ENCODE measurements at places on chromosomes 2 and 18.

GRCh38 chr2:75892490-75892889 lies 181.8 kb upstream of the GCFC2 start:
- DNase-seq, result no peak

- DNase-seq, result no peak
These were observed 34.9 kb downstream of the HDAC4 start for GRCh38 chr2:239365782-239366435.

DNA sequence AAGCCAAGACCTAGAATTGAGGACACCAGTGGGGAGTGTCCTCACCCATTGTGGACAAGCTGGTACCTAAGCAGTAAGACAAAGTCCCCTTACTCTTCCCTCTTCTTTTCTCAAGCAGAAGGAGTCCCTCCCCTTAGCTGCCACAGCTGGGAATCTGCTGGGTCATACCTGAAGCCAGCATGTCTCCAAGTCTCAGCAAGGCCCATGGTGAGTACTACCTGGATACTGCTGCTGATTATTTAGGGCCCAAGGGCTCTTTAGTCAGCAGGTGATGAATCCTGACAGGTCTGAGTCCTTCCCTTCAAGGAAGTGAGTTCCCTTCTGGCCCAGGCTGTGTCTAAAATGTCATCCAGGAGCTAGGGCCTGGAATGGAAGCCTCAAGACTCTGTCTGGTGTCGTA lies 198.6 kb upstream of the STK17B start:
- no peak for DNase-seq

DNA sequence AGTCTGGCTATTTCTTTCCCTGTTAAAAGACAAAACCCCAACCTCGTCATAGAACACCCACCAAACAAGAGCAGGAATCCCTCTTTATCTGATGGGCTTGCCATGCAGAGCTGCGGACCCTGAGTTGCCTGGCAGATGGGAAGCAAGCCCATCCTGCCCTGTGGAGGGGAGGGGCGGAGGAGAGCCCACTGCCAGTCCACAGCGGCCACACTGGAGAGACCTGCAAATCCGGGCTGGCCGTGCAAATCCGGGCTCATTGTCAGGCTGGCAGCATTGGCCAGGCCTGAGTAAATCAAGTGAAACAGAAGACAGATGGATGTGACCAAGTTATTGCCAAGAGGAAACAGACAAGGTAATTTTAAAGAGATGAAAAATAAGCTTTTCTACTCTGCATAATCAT lies 22.0 kb downstream of the MYL12B start:
- no peak for DNase-seq

GRCh38 chr18:45373286-45373880 lies 241.9 kb upstream of the SLC14A2 start:
- no peak for DNase-seq

DNA sequence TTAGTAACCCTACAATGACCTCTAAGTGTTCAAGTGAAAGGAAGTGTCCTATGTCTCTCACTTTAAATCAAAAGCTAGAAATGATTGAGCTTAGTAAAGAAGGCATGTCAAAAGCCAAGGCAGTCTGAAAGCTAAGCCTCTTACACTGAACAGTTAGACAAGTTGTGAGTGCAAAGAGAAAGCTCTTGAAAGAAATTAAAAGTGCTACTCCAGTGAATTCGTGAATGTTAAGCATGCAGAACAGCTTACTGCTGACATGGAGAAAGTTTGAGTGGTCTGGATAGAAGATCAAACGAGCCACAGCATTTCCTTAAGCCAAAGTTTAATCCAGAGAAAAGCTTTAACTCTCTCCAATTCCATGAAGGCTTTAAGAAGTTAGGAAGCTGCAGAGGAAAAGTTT lies 373.7 kb downstream of the NR4A2 start:
- DNase-seq, result no peak

DNA sequence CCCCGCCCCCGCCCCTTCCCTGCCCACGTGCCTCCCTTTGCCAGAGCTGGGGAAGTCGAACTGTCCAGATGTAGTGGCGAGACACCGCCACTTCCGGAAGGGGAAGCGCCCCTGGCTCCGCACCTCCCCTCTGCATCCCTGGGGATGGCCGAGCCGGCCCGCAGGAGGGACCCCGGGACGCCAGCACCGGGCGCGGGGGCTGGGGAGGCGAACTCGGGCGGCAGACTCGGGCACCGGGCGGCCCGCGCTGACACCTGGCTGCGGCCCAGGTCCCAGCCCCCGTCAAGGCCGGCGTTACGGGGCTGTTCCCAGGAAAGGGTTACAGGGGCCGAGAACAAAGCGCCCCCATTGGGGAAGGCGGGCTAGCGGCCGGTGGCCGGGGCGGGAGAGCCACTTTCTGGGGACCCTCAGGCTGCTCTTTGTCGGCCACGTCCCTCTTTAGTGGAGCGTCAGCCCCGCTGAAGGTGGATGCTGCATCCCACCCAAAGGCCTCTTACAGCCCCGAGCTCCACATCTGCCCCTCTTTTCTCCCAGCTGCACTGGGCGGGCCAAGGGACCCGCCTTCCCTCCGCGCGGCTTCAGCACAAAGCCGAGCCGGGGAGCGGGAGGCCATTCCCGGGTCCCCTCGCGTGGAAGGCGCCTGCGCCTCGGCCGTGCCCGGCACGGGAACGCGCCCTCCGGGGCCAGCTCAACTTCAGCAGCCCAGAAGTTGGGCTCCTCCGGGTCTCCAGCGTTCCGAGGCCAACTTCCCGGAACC lies 1.3 kb downstream of the SDC1 start:
- no peak for DNase-seq

- DNase-seq, result no peak
These were observed 76.4 kb downstream of the KLHL14 start for GRCh38 chr18:32696376-32696775.

DNA sequence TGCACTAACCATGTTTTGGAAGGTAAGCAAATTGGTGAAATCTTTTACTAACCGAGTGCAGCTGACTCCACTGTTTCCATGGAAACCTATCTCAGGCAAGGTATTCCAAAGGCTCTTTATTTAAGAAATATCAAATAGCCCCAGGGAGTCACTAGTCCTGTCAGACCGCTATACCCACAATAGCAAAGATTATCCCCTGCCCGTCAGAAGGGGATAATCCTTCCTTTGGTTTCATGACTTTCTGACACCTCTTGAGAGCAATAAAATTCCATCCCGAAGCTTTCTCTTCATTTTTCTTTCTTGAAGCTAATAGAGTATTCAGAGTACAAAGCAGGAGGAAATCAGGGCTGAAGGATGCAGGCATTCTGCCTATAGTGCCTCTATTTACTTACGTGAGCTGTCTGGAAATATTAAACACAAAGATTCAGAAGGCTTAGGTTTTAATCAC lies 34.7 kb upstream of the MAP2 start:
- no peak for DNase-seq

- DNase-seq, result no peak
These were observed 72.7 kb upstream of the SPOPL start for GRCh38 chr2:138428710-138429440.

GRCh38 chr2:28239207-28239606 lies 153.5 kb upstream of the FOSL2 start:
- DNase-seq, result no peak

GRCh38 chr2:112701052-112701451 lies 19.8 kb upstream of the NT5DC4 start:
- DNase-seq, result no peak

- no peak for DNase-seq
These were observed 13.1 kb downstream of the ASPRV1 start for GRCh38 chr2:69948032-69948962.

DNA sequence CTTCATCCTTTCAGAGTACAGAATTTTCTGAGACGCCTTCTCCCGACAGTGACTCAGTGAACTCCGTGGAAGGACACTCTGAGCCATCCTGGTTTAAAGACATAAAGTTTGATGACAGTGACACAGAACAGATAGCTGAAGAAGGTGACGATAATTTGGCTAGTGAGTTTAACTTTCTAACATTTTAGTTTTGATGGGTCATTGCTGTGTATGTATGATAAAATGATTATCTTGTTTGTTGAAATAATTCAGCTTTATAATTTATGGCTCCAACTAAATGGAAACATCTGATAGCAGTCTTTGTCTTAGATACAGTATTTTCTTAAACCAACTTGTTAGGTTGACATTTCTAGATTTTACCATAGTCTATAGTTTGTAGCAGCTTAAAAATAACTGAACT lies 38.1 kb downstream of the PIKFYVE start:
- no peak for DNase-seq

GRCh38 chr2:235614176-235614860 lies 120.5 kb downstream of the AGAP1 start:
- no peak for DNase-seq

DNA sequence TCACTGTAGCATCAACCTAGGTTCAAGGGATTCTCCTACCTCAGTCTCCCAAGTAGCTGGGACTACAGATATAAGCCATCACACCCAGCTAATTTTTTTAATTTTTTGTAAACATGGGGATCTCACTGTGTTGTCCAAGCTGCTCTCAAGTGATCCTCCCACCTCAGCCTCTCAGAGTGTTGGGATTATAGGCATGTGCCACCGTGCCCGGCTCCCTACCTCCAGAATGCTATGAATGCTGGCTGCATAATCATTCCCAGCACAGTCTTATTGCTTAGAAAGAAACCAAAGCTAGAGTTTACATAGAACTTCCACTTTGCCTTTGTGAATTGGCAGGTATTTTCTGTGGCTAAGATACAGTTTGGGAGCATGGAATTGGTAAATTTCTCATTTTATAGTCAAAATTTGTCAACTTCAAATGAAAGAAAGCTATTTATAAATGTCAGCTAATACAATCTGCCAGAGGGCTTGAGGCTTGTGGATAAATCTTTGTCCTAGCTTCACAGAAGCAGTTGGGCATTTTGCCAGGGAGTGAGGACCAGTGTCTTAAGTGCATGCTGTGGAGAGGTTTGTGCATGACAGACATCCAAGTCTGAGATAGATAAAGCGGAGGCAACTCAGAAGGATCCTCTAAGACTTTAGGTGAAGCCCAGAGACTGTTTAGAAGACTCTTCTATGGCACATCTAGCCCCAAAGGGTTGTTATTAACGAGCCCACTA lies 175.4 kb downstream of the ANTXR1 start:
- no peak for DNase-seq

DNA sequence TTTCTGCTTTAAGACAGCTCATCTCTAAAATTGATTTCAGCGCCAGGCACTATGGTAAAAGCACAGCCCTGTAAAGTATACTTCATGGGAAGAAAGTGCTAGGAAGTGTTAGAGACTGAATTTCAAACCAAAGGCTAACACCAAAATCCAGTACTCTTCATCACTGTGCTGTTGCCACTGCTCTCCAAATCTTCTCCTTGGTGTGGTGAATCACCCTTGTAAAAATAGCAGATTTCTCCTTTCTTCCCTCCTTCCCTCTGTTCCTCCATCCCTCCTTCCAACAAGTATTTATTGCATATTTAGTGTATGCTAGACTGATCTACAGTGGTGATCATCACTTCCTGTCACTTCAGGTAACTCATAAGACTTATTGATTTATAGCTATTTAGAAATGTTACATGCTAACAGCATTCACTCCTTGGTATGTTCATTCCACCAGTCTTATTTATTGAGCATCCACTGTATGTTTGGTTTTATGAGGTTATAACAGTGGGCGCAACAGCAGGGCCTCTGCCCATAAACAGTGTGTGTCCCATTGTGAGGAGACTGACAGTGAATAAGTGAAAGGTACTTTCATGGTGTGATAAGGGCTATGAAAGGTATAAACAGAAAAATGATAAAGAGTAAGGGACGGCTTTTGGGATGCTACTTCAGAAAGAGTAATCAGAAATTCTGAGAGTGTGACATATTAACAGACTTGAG lies 20.0 kb downstream of the KDM3A start:
- no peak for DNase-seq

DNA sequence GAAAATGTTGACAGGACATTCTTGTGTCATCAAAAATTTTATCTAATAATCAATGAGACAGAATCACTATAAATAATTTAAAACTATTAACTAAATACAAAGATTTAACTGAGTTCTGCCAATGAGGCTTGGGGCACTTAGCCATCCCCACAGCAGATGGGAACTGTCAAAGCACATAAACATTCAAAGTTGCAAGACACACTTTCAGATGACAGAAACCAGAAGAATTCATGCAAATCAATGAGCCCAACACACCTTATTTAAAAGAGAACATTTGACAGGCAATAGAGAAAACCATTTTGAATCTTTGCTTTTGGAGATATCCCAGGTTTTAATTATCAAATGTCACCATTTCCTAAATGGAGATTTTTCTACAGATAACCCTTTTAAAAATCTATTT lies 566.2 kb downstream of the IRS1 start:
- DNase-seq, result no peak

DNA sequence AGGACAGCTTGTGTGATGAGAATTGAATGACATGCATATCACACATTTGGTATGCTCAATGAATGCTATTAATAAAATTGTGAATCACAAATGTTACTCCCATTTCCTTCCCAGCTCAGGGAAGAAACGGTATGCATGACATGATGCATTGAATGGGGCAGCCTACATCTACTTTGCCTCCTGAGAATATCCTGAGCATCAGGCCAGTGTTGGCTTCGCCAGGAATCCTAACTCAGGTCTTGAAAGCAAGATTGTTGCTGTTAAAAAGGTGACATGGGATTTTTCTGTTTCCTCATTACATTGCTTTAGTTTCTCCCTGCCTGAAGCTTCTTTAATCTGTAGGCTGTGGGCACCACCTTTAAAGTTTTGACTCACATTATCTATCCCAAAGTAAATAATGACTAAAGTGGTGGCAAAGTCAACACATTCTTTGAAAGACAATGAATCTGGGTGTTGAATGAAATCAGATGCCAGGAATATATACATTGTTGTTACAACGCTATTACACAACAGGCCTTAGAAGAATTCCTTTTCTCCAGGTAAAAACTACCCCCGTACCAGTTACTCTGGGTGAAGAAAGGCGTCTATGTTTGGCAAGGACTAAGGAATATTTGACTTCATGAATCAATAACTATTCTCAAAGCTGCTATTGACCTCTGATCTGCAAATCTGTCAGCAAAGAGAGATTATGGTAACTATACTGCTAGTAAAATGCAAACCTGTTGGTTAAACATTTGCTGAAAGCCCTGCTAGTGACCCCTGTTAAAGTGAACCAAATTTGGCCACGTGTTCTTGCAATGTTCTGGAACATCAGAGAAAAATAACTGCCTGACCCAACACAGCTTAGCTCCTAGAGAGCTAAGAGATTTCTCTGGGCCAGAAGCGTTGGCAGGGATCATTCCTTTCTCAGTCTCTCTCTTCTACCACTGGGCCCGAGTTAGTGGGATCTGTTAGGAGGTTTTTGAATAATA lies 30.5 kb upstream of the NEDD4L start:
- no peak for DNase-seq

GRCh38 chr18:79983253-79983652 lies 5.1 kb downstream of the TXNL4A start:
- no peak for DNase-seq

DNA sequence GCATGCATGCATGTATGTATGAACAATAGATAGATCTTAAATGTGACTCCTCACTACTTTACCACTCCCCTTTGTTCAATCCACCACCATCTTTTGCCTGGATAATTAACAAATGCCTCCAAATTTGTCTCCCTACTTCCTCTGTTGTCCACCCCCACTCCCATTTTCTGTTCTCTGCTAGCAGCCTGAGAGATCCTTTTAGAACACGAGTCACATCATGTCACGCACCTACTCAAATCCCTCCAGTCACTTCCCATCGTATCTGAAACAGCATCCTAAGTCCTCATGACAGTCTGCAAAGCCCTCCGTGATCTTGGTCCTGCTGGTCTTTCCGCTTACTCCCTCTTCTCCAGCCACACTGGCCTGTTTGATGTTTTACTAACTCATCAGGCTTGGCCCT lies 527.3 kb downstream of the EPHA4 start:
- no peak for DNase-seq
